ENCODE measurements at places on chromosomes 11 and 22. TPM values are rescaled to one million over a fixed set of nuclear protein-coding genes. Genes with fewer than 3 reads are reported as not detected.

DNA sequence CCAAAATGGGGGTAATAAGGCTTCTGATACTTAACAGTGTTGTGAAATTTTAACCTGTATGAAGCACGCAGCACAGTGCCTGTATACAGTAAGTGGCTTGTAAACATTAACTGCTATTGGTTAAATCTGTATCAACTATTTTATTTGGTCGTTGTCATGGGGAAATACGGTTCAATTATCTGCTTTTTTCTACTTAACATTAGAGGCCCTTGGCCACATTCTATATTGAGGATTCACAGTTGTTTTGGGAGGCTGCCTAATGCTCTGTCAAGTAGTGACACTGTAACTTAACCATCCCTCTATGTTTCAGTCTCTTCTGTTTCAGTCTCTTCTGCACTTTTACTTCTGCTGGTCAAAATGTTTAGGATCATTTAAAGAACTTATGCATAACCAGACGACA is 95.6 kb downstream of the LDLRAD3 start:
- no peaks in the 10 kb centered on the region for H3K27me3 ChIP-seq
- peaks cover 2% of the 10 kb centered on the region for H3K36me3 ChIP-seq
- H3K27ac ChIP-seq, result no peak overlapping the region
- no peak for DNase-seq
- no peak overlapping the region for H3K4me3 ChIP-seq

DNA sequence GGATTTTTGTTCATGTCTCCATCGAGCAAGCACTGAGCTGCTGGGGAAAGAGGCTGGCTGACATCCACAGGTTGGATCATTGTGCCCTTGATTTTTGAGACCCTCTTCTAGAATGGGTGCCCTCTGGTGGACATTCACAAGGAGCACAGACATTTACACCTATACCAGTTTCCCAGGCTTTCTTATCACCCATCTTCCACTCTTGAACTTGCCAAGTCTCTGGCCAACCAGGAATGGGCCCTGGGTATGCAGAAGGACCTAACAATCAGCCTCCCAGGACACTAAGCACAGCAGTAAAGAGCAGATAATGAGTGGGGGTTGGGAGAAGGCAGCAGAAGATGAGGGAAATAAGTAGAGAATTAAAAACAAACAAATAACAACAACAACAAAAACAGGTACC is 5.7 kb upstream of the INTS4 start:
- DNase-seq, result peak; percentile 74
- H3K4me1 ChIP-seq, result peaks cover 1% of the 10 kb centered on the region
- H3K36me3 ChIP-seq, result no peaks in the 10 kb centered on the region
- H3K27ac ChIP-seq, result no peak overlapping the region
- H3K4me3 ChIP-seq, result no peak overlapping the region
- H3K27me3 ChIP-seq, result no peaks in the 10 kb centered on the region

The C1QTNF6 gene
- total RNA-seq, result 31.5 TPM

The TRMU gene
- 60.4 TPM for total RNA-seq

The SMTNL1 gene
- not detected for total RNA-seq

The DLG2 gene
- 1.1 TPM for total RNA-seq

DNA sequence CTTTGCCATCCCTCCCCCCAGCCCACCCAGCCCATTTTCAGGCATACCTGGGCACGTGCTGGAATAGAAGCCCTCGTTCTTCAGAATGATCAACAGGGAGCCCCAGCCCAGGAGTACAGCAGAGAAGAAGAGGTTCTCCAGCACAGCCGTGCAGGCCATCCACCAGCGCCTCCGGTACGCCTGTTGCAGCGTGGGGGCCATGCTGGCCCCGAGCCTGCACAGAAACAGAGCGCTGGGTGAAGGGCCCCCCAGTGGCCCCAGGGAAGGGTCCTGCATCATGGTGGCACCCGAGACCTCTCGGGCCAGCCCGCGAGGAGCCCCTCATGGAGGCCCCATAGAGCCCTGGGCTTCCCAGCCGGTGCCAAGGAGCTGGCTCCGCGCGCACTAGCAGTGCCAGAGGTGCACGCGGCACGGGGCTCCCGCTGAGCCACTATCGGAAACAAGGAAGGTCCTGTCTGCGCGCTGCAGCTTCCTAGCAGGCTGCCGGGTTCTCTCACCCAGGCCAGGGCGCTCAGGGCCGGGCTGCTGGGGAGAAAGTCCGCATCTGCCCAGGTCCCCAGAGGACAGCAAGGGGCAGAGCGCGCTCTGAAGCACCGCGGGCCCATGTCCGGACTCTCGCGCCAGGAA is 1.5 kb downstream of the SLC43A1 start:
- H3K36me3 ChIP-seq, result no peaks in the 10 kb centered on the region
- no peaks in the 10 kb centered on the region for H3K27me3 ChIP-seq
- H3K27ac ChIP-seq, result no peak overlapping the region
- H3K4me1 ChIP-seq, result peaks cover 9% of the 10 kb centered on the region
- peak overlapping the region; percentile 79 for H3K4me3 ChIP-seq

Data from endothelial cell of umbilical vein (primary cell).